ENCODE measurements at places on chromosomes 1 and 21.

DNA sequence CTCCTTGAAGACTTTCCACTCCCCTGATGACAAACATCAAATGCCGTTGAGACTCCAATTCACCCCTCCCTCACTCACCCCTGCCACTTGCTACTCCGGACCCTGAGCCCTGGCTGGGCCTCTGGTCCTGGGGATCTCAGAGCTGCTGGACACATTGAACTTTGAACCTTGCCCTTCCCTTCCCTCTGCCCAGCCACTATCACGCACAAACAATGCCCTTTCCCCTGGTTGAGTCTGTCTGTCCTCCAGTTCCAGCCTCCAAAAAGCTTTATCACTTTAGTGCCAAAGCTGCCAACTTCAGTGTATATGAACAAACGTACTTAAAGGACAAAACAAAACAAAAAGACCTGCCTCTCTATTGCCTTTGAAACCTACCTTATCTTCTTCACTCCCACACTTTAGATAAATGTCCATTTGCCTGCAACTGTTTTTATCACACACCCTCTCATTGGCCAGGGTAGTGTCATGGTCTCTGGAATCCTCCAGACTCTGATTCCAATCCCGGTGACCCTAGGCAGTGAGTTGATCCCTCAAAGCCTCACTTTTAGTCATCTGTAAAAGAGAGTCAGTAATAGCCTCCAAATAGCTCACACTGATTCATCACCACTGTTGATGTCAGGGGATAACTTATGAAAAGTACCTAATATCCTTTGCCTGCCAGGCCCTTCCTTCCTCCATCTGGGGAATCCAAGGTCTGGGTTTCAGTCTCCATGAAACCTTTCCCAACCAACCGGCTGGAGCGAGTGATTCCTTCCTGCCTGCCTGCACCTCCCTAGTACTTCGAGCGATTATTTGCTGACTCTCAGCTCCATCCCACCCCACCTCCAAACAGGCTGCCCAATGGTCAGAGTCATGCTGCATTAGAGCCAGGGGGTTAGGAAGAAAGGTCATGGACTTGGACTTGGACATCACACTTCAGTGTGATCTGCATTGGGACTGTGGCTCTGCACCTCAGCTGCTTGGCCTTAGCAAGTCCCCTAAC lies 15.9 kb upstream of the SPOCD1 start:
- no peak for DNase-seq

GRCh38 chr1:198541737-198542136 lies 1.3 kb upstream of the ATP6V1G3 start:
- no peak for DNase-seq

GRCh38 chr1:114235960-114236359 lies 82.3 kb upstream of the SYT6 start:
- no peak for DNase-seq

- no peak for DNase-seq
Measured at GRCh38 chr1:24504560-24504959, 1.9 kb downstream of the RCAN3 start.

GRCh38 chr1:110460253-110461220 lies 9.6 kb downstream of the PROK1 start:
- no peak for DNase-seq

GRCh38 chr1:89089962-89090361 lies 25.0 kb upstream of the GBP1 start:
- DNase-seq = no peak

- DNase-seq = no peak
Measured at GRCh38 chr1:33007190-33008050, 29.3 kb downstream of the AK2 start.

- DNase-seq = no peak
Measured at GRCh38 chr1:29331729-29332128, 95.4 kb downstream of the PTPRU start.

- no peak for DNase-seq
Measured at GRCh38 chr1:241637046-241637590, 3.1 kb downstream of the CHML start.

- DNase-seq = no peak
Measured at GRCh38 chr1:209926045-209926444, 12.0 kb upstream of the SYT14 start.

DNA sequence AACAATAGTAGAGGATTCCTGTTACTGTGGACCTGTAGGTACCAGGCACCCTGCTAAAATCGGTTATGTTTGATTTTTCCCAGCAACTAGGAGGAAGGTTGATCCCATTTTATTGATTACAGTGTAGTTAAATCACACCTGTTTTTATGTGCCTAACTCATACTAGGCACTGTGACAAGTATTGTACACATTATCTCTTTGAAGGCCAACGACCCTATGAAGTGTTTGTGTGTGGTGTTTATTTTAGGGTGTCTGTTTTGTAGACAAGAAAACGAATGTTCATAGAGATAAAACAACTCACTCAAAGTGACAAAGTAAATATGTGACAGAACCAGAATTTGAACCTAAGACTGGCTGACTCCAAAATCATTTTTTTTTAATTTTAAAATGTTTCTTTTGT lies 49.5 kb downstream of the FGGY start:
- DNase-seq = no peak

DNA sequence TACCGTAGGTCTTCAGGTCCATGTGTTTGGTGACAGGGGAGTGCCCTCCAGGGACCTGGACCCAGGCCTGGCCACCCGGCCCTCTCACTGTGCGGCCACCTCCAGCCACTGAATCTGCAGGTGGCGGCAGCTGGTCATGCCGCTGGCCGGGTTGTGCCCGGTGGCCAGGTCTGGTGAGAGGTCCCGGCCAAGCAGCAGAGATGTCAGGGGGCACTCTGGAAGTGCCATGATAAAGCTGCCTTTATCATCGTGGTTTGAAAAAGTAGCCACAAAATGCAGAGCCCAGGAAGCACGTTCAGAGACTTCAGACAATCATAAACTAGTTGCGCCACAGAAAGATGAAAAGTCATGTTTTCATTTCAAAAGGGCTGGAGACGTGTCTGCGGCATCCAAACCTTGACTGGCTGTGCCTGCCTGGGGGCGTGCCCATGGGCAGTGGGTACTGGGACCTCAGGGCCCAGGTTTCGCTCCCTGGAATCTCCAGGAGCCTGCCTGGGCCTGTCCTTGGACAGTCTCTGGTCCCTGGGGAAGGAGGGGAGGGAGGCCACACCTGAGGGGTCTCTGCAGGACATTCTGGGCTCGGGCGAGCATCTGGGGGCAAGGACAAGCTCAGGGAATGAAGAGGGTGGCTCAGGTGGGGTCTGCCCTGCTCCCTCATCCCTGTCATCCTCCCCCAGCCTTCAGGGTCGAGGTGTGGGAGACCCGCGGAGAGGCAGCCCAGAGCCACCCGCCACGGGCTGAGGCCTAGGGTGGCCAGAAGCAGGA lies 44.9 kb downstream of the COL18A1 start:
- DNase-seq = no peak

GRCh38 chr1:228259951-228260350 lies 52.1 kb downstream of the OBSCN start:
- no peak for DNase-seq
